ENCODE measurements at places on chromosomes 1 and 21.

DNA sequence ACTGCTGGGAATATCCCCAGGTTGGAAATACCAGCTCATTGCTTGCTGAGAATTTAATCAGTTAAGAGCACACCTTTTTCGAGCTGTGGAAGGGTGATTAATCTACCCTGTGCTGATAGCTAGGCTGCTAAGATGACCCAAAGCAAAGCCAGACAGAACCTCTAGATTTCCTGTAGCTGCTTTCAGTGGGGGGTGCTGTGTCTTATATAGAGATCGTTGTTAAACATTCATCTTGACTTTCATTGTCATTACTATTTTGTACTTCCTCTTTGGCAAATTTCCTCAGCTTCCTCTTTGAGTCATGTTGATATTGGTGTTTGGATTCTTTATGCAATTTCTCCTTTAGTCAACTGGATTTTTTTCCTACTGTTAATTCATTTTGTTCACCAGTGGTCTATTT lies 155.3 kb downstream of the DISC1 start:
- no peak for DNase-seq

- no peak for DNase-seq
Observed at GRCh38 chr1:160454371-160455152, 54.2 kb downstream of the VANGL2 start.

DNA sequence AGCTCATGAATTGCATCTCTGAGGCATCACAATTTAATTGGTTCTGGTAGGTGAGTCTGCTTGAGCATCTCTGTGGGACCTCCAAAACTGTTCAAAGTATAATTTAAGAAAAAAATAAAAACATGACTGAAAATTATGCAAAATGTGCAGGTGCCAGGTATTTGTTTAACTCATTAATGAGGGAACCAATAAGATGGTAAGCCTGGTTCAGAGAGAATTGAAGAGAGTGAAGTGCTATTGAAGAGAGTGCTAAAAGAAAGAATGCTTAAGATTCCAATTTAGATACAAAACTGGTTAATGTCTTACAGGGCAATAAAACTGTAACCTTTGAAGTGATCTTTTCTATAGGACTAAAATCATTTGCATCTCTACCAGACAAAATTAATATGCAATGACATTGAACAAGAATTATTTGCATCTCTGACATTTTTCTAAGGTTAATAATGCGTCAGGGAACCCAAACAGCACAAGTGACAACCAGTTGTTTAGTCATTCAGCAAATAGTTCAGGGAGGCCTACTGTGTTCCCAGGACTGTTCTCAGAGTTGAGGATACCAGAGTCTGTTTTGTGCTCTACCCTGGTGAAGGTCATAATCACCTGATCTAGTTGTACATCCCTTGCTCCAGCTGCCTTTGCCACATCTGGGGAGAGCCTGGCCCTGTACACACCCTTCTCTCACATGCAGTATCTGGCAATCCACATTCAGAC lies 183.5 kb downstream of the PATJ start:
- DNase-seq, result no peak

DNA sequence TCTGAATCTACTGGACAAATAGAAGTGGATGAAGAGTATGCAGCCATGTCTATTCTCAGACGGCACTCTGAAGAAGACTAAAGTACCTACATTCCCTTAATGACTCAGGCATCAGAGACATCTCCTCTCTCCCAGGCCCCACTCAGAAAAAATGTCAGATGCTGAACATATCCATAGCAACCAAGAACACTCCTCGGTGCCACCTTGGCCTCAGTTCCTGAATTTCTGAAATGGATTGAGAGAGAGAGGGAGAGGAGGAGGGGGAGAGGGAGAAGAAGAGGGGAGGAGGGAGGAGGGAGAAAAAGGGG lies 16.0 kb upstream of the OVAAL start:
- DNase-seq, result no peak

- no peak for DNase-seq
Observed at GRCh38 chr1:16243215-16243610, 6.2 kb upstream of the CPLANE2 start.

DNA sequence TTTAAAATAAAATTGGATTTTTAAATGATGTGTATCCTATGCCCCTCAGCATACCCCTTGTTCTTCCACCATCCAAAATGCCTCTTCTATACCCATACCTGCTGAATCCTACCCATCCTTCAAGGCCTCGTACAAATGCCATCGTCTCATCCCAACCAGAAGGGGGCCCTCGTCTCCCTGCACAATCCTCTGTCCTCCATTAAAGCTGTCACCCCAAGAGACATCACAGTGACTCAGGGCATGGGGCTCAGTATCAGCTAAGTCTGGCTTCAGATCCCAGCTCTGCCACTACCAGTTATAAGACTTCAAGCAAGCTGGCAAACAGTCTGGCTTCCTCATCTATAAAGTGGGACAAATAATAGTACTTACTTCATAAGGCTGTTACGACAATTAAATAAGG lies 23.8 kb downstream of the IGFN1 start:
- no peak for DNase-seq

GRCh38 chr1:118185084-118185832 lies at the start of gene SPAG17:
SPAG17 (minus strand) TSS chr1:118185228; CDS start chr1:118185157, 71 bp downstream.
- peak; percentile 95 for DNase-seq

- no peak for DNase-seq
Observed at GRCh38 chr1:111695801-111696200, 43.4 kb downstream of the INKA2 start.

- DNase-seq, result no peak
Observed at GRCh38 chr1:219488275-219488674, 124.6 kb downstream of the ZC3H11B start.

GRCh38 chr1:31637915-31638673 lies 6.6 kb downstream of the PEF1 start:
- DNase-seq, result no peak

DNA sequence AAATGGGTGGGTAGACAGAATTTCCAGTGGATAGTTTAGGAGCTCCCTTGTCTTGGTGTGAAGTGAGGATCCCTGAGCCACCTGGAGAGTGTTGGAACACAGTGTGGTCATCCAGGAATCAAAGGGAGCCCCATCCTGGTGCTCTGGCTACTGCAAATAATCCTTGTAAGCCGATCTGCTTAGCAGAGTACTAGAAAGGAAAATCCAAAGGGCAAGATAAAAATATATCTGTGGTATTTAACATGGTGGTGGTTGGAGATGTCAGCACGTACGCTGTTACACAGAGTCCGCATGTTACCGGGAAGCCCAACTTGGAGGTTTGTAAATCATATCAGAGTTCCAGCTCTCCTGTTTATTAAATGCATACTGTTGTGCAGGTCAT lies 39.0 kb downstream of the VANGL1 start:
- DNase-seq, result no peak

DNA sequence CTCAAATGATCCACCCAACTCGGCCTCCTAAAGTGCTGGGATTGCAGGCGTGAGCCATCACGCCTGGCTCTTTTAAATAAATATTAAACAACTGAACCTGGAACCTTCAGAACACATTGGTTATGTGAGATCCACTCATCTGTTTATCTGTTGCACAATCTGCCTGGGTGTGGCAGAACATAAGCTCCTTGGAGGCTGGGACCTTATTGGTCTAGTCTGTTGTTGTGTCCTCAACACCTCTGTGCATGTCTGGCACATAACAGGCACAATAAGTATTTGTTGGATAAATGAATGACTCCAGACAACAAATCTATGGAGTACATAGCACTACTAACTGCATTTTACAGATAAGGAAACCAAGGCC lies 4.1 kb upstream of the NBL1 start:
- DNase-seq, result no peak

GRCh38 chr1:224733027-224733911 lies 117.2 kb downstream of the CNIH3 start:
- DNase-seq, result no peak

DNA sequence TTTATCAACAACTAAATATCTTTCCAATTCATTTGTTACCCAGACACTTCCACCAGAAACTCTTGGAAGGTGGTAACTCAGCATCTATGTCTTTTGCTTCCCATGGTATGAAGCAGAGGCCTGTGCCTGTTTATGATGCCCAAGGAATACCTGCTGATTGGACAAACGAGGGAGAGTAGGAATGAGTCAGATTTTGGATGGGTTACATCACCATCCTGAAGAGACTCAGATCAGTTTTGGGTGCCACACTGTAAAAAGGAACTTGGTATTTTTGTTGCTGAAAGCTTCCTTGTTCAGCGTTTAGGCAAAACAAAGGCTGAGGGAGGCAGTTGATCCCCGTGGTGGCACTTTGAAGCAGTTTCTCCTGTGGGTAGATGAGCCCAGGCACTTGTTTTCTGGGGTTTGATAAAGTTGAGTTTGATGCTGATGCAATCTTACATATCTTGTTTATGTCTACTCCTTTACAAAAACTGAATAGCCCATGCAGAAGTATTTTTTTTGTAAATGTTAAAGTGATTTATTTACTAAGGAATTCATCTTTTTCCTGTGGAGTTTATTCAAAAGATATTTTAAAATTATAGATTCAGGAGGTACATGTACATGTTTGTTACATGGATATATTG lies 26.7 kb upstream of the CYP4X1 start:
- DNase-seq, result no peak

GRCh38 chr21:43825936-43826622 lies 36.7 kb downstream of the RRP1 start:
- DNase-seq, result no peak

DNA sequence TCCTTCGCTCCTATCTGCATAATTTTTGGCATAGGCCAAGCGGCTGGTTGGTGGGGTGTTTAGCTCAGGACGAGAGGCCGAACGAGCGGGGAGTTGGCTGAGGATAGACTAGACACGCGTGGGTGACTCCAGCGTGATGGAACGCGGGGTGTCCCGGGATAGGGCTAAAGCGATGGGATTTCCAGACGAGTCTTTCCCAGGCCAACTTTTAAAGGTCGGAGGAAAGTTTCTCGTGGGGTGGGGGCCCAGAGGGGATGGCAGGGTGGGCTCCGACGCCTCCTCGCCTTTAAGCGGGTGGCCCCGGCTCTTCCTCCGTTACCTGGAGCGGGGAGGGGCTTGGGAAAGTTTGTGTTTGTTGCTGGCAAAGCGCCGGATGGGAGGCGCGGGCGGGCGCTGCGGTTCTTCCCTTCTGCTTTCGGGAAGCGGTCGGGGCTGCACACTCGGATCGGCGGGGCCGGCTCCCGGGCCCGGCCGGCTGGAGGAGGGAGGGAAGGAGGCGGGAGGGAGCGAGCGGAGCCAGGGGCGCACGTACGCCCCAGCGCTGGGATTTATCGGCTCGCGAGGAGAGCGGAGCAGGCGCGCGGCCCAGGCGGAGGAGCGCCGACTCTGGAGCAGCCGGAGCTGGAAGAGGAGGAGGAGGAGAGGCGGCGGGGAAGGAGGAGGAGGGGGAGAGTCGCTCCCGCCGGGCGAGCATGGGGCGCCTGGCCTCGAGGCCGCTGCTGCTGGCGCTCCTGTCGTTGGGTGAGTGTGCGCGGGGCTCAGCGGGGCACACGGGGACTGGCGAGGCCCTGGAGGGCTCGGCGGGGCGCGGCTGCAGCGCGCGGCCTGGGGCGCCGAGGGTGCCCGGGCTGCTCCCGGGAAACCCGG lies at the start of gene PTGFRN:
Gene PTGFRN, plus strand, starts transcription at position 405 of the 867 bp plus-strand sequence. Its CDS starts 288 bp downstream, at position 693.
- DNase-seq, result peak; percentile 39

GRCh38 chr1:53826367-53826766 lies 11.7 kb downstream of the NDC1 start:
- no peak for DNase-seq

DNA sequence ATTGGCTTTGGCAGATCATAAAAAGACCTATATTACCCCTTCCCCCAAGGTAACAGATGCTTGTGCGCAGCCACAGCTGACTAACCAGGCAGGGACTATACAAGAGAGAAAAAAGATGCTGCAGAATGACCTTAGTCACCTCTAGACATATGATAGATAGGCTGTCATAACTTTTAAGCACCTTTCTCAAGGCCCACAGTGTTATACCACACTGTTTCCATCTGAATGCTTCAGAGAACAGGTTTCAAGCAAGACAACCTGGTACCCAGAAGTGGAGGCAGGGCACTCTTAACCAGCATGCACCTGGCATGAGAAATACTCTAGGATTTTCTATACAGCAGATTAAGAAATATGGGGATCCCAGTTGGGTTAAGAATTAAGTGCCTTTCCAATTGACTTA lies 12.8 kb upstream of the OVAAL start:
- DNase-seq, result no peak

DNA sequence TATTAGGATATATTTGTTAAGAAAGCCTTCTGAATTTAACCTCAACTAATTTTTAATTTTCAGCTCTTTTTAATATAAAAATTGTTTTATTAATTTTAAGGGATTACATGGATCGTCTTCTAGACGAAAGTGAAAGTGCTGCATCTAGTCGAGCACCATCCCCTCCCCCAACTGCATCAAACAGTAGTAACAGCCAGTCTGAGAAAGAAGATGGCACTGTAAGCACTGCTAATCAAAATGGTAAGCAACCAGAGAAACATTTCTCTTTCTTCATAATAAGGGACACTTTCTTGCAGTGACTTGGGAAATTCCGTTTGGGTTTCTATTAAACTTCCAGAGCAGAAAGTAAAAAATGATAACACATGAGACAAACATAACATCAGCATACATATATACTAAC lies 56.9 kb downstream of the MIER1 start:
- no peak for DNase-seq

DNA sequence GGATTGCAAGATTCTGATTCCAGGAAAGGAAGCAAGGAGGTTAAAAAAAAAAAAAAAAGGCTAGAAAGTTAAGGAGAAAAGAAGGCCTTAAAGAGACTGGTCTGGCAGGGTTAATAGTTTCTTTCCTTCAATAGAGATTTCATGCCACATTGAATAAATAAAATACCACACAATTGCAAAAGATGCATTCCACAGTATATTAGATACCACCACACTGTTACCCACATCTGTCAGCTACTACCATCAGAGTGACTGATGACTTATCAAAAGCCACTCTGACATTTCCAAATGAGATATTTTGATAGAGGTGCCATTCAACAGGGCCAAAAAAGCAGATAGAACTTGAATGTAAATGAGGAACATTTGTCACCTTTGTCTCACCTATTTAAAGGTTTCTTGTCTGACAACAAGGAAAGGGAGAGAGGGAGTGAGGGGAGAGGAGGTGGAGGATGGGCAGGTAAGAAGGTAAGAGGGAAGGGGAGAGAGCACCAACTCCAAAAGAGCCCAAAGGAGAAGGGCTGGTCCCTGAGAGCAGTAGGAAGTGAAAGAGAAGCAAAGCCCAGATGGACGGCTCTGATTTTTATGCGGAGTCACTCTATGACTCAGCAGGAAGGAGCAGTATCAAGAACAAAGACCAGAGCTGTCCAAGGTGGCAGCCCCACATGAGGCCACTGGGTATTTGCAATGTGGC lies 38.3 kb downstream of the LRRN2 start:
- DNase-seq, result no peak

DNA sequence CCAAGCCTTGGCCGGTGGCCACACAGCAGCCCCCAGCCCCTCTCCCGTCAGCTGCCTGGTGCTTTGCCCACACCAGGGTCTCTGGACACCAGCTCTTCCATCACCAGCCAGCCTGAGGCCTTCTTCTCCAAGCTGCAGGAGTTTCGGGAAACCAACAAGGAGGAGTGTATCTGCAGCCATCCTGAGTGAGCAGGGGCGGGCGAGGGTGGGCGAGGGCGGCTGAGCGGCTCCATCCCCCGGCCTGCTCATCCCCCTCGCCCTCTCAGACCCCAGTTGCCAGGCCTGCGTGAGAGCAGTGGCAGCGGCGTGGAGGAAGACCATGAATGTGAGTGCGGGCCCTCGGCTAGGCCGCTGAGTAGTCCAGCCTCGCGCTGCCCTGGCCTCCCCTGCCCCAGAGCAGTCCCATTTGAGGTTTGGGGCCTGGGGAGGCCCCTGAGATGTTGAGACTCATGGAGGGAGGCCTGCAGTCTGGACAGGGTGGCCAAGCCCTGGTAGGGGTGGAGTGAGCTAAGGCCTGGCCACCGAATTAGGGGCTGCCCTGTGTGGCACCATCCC lies 9.7 kb downstream of the MIIP start:
- no peak for DNase-seq

- DNase-seq, result no peak
Observed at GRCh38 chr1:202834771-202835547, 24.2 kb downstream of the PCAT6 start.

GRCh38 chr21:16535626-16536025 lies 805.8 kb downstream of the USP25 start:
- DNase-seq, result no peak

Data from H1 (cell line).